ENCODE measurements at places on chromosomes 7 and 10.

GRCh38 chr7:48350515-48350914 lies 179.3 kb downstream of the ABCA13 start:
- peaks cover 13% of the 10 kb centered on the region for H3K27me3 ChIP-seq
- DNase-seq = no peak
- H3K27ac ChIP-seq = no peak overlapping the region
- H3K36me3 ChIP-seq = no peaks in the 10 kb centered on the region

DNA sequence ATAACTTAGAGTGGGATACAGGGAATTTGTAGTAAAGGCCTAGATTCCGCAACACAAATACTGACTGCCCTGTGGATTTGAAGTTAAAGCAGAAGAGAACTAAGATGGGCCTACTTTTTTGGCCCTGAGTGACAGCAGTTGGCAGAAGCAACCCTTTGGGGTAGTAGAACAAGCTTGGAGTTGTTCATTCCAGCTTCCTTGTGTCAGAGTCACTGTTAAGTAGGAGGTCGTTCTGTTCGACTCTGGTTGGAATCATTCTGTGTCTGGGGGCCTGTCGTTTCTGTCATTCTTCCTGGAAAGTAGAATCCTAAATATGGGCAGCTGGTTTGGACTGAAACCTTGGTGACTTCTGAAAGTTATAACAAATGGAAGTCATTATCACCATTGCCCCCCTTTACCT lies 865.9 kb downstream of the LRMDA start:
- H3K4me1 ChIP-seq = peaks cover 40% of the 10 kb centered on the region
- peaks cover 9% of the 10 kb centered on the region for H3K36me3 ChIP-seq
- H3K4me3 ChIP-seq = no peak overlapping the region

DNA sequence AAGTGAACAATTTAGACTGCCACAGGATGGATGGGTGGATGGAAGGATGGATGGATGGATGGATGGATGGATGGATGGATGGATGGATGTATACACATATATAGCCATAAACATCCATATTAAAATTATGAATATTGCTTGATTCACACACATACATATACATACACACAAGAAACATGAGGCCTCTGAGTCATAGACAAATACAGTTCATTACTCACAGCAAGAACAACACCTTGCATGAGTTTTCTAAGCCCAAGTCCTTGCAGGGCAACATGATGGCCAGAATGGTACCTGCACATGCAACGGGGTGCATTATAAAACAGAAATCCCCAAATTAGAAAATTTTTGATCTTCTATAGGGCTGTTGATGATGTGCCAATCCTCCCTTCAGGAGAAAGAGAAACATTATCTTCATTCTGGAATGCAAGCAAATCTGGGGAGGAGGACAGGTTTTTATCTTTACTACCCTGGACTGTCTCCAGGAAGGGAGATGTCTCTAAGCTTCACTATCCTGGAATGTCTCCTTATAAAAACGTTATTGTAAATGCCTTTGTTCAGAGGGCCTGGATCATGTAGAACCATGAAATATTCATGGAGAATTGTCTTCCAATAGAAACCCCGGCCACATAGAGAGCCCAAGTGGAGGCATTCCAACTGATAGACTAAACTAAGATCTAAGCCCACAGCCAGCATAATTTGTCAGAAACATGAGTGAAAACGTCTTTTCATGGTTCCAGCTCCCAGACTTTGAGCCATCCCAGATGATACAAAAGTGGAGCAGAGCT lies 238.6 kb upstream of the LRRN3 start:
- H3K27me3 ChIP-seq = no peaks in the 10 kb centered on the region
- H3K4me1 ChIP-seq = no peaks in the 10 kb centered on the region
- DNase-seq = no peak

- no peaks in the 10 kb centered on the region for H3K36me3 ChIP-seq
- DNase-seq = no peak
- H3K27ac ChIP-seq = no peak overlapping the region
- H3K4me1 ChIP-seq = no peaks in the 10 kb centered on the region
- H3K27me3 ChIP-seq = peaks cover 48% of the 10 kb centered on the region
- no peak overlapping the region for H3K4me3 ChIP-seq
Measured at GRCh38 chr10:97830064-97830463, 19.6 kb upstream of the GOLGA7B start.

- H3K27ac ChIP-seq = no peak overlapping the region
- no peaks in the 10 kb centered on the region for H3K36me3 ChIP-seq
- H3K4me1 ChIP-seq = no peaks in the 10 kb centered on the region
- no peak for DNase-seq
- no peak overlapping the region for H3K4me3 ChIP-seq
Measured at GRCh38 chr10:125415964-125416363, 255.6 kb upstream of the CTBP2 start.

- DNase-seq = no peak
- no peaks in the 10 kb centered on the region for H3K27me3 ChIP-seq
- H3K27ac ChIP-seq = peak within 1 kb of the TSS; percentile 14
- H3K4me1 ChIP-seq = no peaks in the 10 kb centered on the region
- no peaks in the 10 kb centered on the region for H3K36me3 ChIP-seq
- H3K4me3 ChIP-seq = peak within 1 kb of the TSS; percentile 80
Measured at GRCh38 chr10:50885097-50885859, at the start of gene A1CF. TSS of gene A1CF (minus strand) at chr10:50885627. CDS start at chr10:50859940, 25,687 bp downstream.

- no peak overlapping the region for H3K4me3 ChIP-seq
- H3K36me3 ChIP-seq = no peaks in the 10 kb centered on the region
- peaks cover 8% of the 10 kb centered on the region for H3K4me1 ChIP-seq
- peaks cover 8% of the 10 kb centered on the region for H3K27me3 ChIP-seq
- no peak for DNase-seq
Measured at GRCh38 chr10:71023704-71024283, 135.4 kb upstream of the PCBD1 start.

DNA sequence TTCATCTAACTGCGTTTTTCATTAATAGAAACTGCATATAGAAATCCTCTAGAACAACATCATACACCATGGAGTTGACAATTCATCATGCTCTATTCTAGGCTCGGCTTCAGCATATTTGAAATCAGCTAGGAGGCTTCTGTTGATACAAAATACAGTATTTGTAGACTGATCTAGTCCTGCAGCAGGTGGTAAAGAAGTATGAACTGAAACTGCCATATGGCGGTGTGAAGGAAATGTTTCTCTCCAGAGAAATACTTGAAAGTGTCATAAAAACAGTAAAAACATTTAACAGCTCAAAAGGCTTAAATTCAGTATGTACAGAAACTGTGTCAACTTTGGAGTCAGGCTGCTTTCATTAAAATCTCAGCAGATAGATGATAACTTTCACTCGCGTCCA lies 32.0 kb upstream of the MYO3A start:
- no peak overlapping the region for H3K4me3 ChIP-seq
- H3K36me3 ChIP-seq = no peaks in the 10 kb centered on the region
- DNase-seq = no peak
- H3K27ac ChIP-seq = no peak overlapping the region
- peaks cover 8% of the 10 kb centered on the region for H3K27me3 ChIP-seq
- peaks cover 3% of the 10 kb centered on the region for H3K4me1 ChIP-seq

GRCh38 chr7:132116369-132116768 lies 459.9 kb downstream of the PLXNA4 start:
- no peaks in the 10 kb centered on the region for H3K36me3 ChIP-seq
- peak overlapping the region; percentile 29 for H3K27ac ChIP-seq
- DNase-seq = no peak
- no peak overlapping the region for H3K4me3 ChIP-seq

- peaks cover 35% of the 10 kb centered on the region for H3K27me3 ChIP-seq
- peaks cover 5% of the 10 kb centered on the region for H3K36me3 ChIP-seq
- no peaks in the 10 kb centered on the region for H3K4me1 ChIP-seq
- DNase-seq = no peak
- H3K4me3 ChIP-seq = no peak overlapping the region
- no peak overlapping the region for H3K27ac ChIP-seq
Measured at GRCh38 chr10:76911184-76911583, 726.4 kb downstream of the KCNMA1 start.

GRCh38 chr10:78641693-78642092 lies 427.1 kb upstream of the ZMIZ1 start:
- H3K27ac ChIP-seq = no peak overlapping the region
- H3K4me3 ChIP-seq = no peak overlapping the region
- peaks cover 3% of the 10 kb centered on the region for H3K36me3 ChIP-seq
- H3K27me3 ChIP-seq = no peaks in the 10 kb centered on the region
- peaks cover 14% of the 10 kb centered on the region for H3K4me1 ChIP-seq
- no peak for DNase-seq

- H3K36me3 ChIP-seq = peaks cover 3% of the 10 kb centered on the region
- no peak overlapping the region for H3K27ac ChIP-seq
- H3K27me3 ChIP-seq = peaks cover 6% of the 10 kb centered on the region
- H3K4me3 ChIP-seq = no peak overlapping the region
Measured at GRCh38 chr10:17256627-17257026, 28.6 kb downstream of the VIM start.

- no peak for DNase-seq
- peaks cover 31% of the 10 kb centered on the region for H3K36me3 ChIP-seq
Measured at GRCh38 chr7:73451780-73452398, 18.3 kb downstream of the FZD9 start.

GRCh38 chr7:102898532-102898859 lies 14.3 kb upstream of the LRRC17 start:
- H3K4me1 ChIP-seq = peaks cover 5% of the 10 kb centered on the region
- H3K36me3 ChIP-seq = no peaks in the 10 kb centered on the region
- no peaks in the 10 kb centered on the region for H3K27me3 ChIP-seq
- DNase-seq = no peak
- no peak overlapping the region for H3K4me3 ChIP-seq

GRCh38 chr10:66799474-66799873 lies 126.4 kb upstream of the LRRTM3 start:
- no peaks in the 10 kb centered on the region for H3K27me3 ChIP-seq
- DNase-seq = no peak

DNA sequence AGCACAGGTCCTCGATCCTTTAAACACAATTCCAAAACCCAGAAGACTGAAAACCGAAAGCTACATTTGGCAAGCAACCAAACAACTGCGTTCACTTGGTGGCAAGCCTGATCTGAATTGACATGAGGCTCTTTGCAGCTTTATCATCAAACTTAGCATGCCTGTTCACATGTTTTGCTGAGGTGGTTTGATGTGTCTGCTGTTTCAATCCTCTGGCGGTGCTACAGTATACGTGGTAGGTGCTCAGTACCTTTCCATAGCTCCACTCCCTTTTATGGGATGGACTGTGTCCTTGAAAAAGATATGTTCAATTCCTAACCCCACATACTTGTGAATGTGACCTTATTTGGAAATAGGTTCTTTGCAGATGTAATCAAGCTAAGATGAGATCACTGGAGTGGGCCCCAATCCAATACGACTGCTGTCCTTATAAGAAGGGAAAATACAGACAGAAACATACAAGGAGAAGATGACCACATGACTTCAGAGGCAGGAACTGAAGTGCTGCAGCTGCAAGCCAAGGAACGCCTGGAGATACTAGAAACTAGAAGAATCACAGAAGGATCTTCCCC lies 33.4 kb downstream of the CCDC6 start:
- no peak for DNase-seq
- H3K27ac ChIP-seq = peak overlapping the region; percentile 60
- peak overlapping the region; percentile 29 for H3K4me3 ChIP-seq
- no peaks in the 10 kb centered on the region for H3K27me3 ChIP-seq
- peaks cover 62% of the 10 kb centered on the region for H3K4me1 ChIP-seq
- H3K36me3 ChIP-seq = no peaks in the 10 kb centered on the region

- H3K36me3 ChIP-seq = peaks cover 5% of the 10 kb centered on the region
- H3K4me1 ChIP-seq = peaks cover 5% of the 10 kb centered on the region
- H3K4me3 ChIP-seq = peak overlapping the region; percentile 91
- H3K27ac ChIP-seq = no peak overlapping the region
Measured at GRCh38 chr10:3067859-3068179, 471 bp downstream of the PFKP start.

DNA sequence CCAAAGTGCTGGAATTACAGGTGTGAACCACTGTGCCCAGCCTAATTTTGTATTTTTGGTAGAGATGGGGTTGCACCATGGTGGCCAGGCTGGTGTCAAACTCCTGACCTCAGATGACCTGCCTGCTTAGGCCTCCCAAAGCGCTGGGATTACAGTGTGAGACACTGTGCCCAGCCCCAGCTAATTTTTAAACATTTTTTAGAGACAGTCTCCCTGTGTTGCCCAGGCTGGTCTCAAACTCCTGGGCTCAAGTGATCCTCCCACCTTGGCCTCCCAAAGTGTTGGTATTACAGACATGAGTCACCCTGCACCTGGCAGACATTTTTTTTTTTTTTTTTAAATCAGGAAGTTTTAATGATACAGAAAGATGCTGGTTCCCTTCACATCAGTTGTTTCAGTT lies 15.5 kb downstream of the DENND10 start:
- no peak overlapping the region for H3K4me3 ChIP-seq
- DNase-seq = no peak
- no peaks in the 10 kb centered on the region for H3K4me1 ChIP-seq
- no peaks in the 10 kb centered on the region for H3K27me3 ChIP-seq
- H3K36me3 ChIP-seq = peaks cover 11% of the 10 kb centered on the region

DNA sequence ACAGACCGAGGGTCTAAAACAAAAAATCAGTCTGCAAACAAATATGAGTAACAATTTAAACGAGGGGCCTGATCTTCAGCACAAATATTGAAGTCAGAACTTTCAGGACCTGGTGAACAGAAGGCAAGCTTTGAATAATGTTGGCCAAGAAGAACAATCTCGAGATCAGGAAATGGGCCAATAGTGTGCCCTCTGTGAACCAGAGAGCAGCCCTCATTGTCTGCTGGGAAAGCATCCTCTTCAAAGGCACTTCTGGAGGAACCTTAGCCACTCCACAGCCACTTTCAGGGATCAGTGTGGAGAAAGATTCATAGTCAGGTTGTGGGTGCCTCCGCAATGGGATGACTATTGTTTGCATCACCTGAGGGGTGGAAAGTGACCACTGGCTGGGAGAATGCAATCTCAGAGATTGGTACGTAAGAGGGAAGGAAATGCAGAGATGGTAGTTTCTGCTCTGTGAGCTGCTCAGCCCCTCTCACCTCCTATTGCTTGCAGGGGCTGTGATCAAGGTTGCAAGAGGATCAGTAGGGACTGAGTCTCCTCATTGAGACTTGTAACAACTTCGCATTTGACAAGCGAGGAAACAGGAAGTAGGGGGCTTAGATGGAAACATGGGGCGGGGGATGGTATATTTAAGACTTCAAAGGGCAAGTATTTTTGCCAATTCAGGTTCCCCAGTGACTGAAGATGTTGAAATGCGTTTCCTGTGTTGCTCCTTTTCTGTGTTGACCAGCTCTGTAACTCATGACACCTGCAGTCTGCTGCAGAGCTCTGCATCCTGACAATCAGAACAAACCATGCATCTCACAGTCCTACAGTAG lies 28.4 kb upstream of the IFRD1 start:
- H3K4me3 ChIP-seq = no peak overlapping the region
- no peaks in the 10 kb centered on the region for H3K27me3 ChIP-seq
- no peaks in the 10 kb centered on the region for H3K36me3 ChIP-seq

GRCh38 chr7:127655720-127656119 lies 3.7 kb downstream of the SND1 start:
- peaks cover 16% of the 10 kb centered on the region for H3K36me3 ChIP-seq
- H3K27ac ChIP-seq = no peak overlapping the region
- peak overlapping the region; percentile 9 for H3K4me3 ChIP-seq

GRCh38 chr7:71477441-71477840 lies 345.5 kb downstream of the GALNT17 start:
- H3K27me3 ChIP-seq = no peaks in the 10 kb centered on the region
- no peak overlapping the region for H3K4me3 ChIP-seq
- peaks cover 6% of the 10 kb centered on the region for H3K4me1 ChIP-seq
- no peaks in the 10 kb centered on the region for H3K36me3 ChIP-seq

- peaks cover 20% of the 10 kb centered on the region for H3K27me3 ChIP-seq
- H3K4me1 ChIP-seq = peaks cover 7% of the 10 kb centered on the region
- H3K4me3 ChIP-seq = no peak overlapping the region
- H3K36me3 ChIP-seq = no peaks in the 10 kb centered on the region
- DNase-seq = no peak
Measured at GRCh38 chr10:43029043-43029442, 47.8 kb upstream of the RET start.
